ENCODE measurements at places on chromosomes 13 and 19. TPM values are rescaled to one million over a fixed set of nuclear protein-coding genes. Genes with fewer than 3 reads are reported as not detected.

GRCh38 chr19:11787536-11787935 is 10.8 kb upstream of the ZNF491 start:
- peaks cover 29% of the 10 kb centered on the region for H3K36me3 ChIP-seq
- no peak for DNase-seq
- no peak overlapping the region for H3K4me3 ChIP-seq

DNA sequence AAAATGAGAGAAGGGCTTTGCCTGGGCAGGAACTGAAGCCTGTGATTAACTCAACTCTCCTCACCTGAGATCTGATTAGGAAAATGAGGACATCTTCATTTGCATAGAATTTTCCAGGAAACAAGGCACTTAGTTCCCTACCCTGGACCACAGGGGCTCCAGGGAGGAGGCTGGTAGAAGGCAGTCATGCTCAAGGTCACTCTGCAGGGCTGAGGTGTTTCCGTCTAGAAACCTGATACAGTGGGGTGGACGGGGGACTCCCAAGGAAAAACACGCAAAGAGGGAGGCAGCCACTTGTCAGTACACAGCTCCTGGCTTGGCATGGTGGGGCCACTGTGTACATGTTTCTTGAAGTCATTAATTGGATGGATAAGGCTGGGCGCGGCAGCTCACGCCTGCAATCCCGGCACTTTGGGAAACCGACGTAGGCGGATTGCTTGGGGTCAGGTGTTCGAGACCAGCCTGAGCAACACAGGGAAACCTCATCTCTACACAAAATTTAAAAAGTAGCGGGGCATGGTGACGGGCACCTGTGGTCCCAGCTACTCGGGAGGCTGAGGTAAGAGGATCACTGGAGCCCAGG is 6.0 kb downstream of the KLK14 start:
- peaks cover 15% of the 10 kb centered on the region for H3K27me3 ChIP-seq
- no peak overlapping the region for H3K4me3 ChIP-seq
- no peak for DNase-seq

Gene RSPH6A
- 0.32 TPM for total RNA-seq

DNA sequence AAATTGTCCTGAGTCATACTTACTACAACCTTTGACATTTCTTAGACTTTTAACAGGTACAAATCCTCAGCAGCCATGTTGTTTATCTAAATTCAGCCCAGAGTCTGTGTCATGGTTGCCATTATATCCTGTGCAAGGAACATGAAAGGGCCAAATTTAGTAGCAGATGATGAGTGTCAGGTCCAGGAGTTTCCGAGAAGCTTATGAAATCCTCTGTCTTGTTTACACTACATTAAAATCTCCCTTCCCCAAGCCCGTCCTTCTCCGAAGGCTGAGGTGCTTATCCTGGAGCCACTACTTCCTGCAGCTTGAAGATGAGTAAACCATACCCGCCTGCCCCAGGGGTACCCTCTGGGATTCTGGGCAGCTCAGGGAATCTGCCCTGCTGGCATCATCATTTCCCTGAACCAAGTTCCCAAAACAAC is 102.6 kb upstream of the SERP2 start:
- no peak for DNase-seq
- peaks cover 11% of the 10 kb centered on the region for H3K4me1 ChIP-seq
- H3K36me3 ChIP-seq: peaks cover 5% of the 10 kb centered on the region
- H3K4me3 ChIP-seq: no peak overlapping the region

DNA sequence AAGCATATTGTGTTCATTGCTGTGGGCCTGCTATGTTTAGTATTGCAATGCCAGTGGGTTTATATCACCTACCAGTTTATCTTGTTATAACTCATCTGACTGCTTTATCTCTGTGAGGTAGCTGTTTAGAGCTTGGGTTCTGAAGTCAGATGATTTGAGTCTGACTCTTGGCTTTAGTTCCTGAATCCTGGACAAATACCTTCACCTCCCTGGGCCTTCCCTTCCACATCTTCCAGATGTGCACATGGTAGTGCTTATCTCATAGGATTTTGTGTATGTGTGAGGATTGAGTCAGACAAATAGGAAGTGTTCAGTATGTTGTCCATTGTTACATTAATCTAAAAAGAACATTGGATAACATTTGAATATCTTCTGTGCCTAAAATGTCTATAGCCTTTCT is 63.5 kb upstream of the ANKRD10 start:
- DNase-seq: no peak
- H3K27me3 ChIP-seq: peaks cover 17% of the 10 kb centered on the region
- no peak overlapping the region for H3K27ac ChIP-seq
- no peaks in the 10 kb centered on the region for H3K4me1 ChIP-seq
- no peak overlapping the region for H3K4me3 ChIP-seq
- no peaks in the 10 kb centered on the region for H3K36me3 ChIP-seq

DNA sequence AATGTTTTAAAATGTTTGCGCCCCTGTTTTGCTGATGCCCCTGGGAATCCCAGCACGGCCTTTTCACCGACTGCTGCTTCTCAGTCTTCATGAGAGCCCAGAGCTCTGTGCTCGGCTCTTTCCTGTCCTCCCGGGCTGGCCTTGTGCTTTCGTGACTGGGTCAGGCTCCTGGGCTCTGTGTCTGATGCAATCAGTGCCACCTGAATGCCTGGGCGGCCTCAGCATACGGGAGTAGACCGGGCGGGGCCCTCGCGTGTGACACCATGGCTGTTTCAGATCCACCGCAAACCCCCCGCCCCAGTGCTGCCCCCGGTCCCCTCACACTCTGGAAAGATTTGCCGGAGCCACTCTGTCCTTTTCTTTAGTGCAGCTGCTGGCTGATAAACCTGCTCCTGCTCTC is 21.4 kb downstream of the PABPC3 start:
- no peak overlapping the region for H3K4me3 ChIP-seq
- peaks cover 9% of the 10 kb centered on the region for H3K4me1 ChIP-seq
- no peaks in the 10 kb centered on the region for H3K27me3 ChIP-seq
- peaks cover 5% of the 10 kb centered on the region for H3K36me3 ChIP-seq

- no peak overlapping the region for H3K27ac ChIP-seq
- H3K4me3 ChIP-seq: no peak overlapping the region
Measured at GRCh38 chr19:6697291-6697690, 23.2 kb downstream of the C3 start.
